ENCODE measurements at places on chromosomes 7 and 10.

GRCh38 chr10:79492256-79492655 is 20.1 kb upstream of the EIF5AL1 start:
- DNase-seq: no peak

DNA sequence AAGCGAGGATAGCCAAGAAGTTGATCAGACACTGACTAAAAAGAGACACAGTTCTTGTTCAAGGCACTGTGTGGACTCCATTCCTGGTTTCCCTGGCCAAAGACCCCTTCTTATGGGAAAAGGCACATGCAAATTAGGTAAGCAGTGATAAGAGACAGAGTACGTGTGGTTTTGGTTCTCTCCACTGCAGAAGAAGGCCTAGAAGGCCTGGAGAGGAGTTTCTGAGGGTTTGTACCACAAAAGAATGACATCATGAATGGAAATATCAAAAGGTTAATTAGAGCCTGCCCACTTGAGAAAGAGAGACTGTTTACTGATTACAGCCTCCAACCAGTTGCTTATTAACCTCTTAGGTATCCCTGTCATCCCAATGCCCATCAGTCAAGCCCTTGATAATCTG is 137.5 kb downstream of the ZNF365 start:
- DNase-seq: no peak

- no peak for DNase-seq
Observed at GRCh38 chr7:138716889-138717288, 15.7 kb upstream of the SVOPL start.

- DNase-seq: no peak
Observed at GRCh38 chr10:132907821-132908620, 34.3 kb downstream of the CFAP46 start.

DNA sequence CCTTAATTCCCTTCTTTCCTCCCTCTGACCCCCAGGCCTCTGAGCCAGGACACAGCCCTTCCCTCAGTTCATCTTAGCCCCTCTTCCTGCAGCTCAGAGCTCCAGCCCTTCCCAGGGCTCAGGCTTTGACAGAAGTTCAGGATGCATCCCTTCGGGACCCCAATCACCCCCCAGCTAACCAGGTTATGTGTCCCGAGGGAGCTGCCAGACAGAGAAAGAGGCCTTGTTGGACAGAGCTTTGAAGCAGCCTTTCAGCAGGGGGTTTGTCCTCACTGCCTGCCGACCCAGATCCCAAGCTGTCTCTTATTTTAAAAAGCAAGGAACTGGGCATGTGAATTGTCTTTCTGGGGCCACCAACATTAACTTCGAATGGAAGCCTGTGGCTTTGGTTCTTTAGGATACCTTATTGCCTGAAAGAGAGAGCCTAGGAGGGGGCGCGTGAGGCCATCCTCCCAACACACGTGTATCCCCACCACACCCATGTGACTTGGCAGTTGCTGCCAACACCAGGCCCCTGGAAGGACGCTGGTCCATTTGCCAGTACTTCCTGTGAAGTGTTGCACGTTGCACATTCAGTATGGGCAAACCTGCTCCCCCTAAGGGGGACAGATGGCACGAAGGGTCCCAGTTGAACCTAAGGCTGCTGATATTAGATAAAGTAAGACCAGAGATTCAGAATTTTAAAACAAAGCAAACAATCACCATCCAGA is 858 bp downstream of the CCDC136 start:
- no peak for DNase-seq

GRCh38 chr10:34080485-34081346 is 734.4 kb downstream of the PARD3 start:
- no peak for DNase-seq

DNA sequence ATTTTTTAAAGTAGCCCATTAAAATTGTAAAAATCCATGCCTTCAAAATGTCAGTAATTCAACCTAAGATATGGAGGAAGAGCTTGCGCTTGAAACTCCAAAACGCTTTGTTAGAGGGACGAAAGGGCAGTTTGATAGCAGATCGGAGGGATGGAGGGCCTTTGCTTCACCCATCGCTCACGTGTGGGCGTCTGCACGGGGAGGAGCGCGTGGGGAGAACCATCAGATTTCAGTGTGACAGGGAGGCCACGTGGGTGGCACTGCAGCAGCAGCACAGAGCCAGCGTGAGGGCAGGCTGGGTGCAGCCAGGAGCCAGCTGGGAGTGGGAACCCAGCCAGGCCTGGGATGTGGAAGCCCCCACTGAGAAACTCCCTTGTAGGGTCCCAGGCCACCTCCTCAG is 325.5 kb downstream of the PAXIP1 start:
- DNase-seq: no peak

GRCh38 chr10:44990302-44990655 is 10.4 kb upstream of the ZNF22 start:
- peak; percentile 84 for DNase-seq

- DNase-seq: no peak
Observed at GRCh38 chr10:77685432-77685831, 47.8 kb upstream of the KCNMA1 start.

- no peak for DNase-seq
Observed at GRCh38 chr7:46909601-46910051, 672.3 kb downstream of the TNS3 start.

DNA sequence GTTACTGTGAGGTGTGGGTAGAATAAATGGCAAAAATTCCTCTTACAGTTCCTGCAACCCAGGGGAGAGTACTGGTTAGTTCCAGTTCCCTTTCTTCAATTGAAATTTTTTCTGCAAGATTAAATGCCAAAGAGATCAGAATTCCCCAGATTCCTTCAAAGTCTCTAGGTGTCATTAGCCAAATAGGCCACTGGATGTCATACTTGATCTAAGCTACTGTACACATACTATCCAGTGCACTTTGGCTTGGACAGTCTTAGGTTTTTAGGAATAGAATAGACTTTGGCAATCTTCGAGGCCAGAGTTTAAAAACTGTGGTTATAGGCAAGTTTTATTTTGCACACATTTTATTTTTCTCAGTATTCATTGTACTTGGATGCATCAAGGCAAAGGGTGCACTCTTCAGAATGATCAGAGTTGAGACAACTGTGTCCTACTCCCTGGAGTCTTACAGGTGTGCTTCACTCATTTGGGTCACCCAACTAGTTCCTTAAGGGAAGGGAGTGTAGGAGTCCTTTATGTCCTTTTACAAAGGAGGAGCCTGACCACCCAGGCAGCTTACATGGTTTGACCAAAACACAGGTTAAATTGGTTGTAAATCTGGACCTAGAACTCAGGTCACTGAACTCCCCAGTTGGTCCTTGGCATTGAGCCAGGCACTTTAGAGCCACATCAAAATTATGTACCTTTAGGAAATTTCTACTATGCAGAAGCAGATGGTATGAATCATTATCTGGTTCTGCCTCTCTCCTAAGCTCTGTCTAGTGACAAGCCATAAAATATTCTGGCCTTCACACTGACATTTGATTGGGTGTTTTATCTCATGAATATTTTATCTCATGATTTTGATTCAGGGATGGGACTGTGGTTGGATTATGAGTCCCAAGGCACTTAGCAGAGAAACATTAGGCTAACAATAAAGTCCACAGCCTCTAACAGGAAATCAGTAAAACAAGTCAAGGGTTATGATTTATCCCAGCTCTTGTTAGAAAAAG is 49.5 kb downstream of the ASAH2B start:
- peak; percentile 75 for DNase-seq

DNA sequence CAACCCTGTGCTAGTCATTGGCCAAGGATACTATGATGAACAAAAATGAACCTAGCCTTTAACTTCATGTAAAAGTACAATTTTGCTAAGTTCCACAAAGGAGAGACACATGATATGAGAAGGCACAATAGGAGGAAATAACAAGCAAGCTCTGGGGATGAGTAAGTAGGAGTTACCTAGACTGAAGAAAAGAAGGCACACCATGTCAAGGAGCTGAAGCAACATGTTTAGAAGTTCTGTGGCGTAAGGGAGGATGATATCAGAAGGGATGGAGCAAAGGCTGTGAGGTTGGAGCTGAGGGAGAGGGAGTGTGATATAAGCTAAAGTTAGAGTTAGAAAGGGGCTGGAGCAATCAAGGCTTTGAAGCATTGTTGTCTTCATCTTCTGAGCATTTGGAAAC is 25.6 kb downstream of the KIFBP start:
- no peak for DNase-seq

DNA sequence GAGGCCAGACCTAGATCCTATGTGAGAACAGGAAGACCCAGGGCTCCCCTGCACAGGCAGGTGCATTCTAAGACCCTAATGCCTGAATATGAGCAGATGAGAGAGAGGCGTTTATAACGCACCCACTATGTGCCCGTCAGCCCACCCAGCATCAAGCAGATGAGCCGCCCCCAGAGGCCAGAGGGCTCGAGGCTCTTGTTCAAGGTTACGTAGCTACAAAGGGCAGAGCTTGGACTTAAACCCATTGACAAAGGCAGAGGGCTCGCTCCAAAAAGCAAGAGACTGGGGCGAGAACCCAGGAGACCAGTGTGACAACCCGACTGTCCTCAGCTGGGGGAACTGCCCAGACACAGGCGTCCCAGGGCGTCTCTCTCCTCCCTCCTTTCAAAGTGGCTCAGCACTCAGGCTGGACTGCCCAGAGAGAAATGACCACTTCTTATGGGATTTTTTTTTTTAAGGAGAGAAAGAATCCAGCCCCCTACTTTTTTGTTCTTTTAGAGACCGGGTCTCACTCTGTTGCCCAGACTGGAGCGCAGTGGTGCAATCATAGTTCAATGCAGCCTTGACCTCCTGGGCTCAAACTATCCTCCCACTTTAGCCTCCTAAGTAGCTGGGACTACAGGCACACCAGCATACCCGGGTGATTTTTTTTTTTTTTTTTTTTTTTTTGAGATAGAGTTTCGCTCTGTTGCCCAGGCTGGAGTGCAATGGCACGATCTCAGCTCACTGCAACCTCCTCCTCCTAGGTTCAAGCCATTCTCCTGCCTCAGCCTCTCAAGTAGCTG is 40.1 kb downstream of the TNRC18 start:
- no peak for DNase-seq

DNA sequence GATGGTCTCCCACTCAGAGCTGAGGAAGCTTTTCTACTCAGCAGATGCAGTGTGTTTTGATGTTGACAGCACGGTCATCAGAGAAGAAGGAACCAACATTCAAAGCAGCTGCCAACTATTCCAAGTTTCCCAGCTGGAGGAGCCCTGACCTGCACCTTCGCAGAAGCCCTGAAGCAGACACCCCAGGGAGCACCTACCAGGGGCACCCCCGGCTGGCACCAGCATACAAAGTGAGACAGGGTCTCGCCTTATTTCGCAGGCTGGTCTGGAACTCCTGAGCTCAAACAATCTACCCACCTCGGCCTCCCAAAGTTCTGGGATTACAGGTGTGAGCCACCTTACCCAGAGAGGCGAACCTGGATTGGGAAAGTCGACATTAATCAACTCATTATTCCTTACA is 68.6 kb downstream of the KMT2C start:
- no peak for DNase-seq

DNA sequence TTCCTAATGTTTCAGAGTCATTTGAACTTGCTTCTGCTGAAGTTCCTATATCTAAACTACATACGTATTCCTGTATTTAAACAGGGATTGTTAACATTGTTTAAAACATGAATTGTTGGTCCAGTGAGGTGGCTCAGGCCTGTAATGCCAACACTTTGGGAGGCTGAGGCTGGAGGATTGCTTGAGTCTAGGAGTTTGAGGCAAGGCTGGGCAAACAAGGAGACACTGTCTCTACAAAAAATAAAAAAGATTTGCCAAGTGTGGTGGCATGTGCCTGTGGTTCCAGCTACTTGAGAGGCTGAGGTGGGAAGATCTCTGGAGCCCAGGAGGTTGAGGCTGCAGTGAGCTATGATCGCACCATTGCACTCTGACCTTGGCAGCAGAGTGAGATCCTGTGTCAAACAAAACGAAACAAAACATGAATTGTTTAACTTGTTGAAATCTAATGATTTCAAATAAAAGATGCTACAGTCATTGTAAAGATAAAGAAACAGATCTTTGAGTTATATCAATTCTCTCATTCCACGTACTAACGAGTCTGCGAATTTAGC is 809.4 kb downstream of the TYW1 start:
- DNase-seq: no peak

GRCh38 chr10:17147884-17148489 is 18.4 kb upstream of the CUBN start:
- no peak for DNase-seq

DNA sequence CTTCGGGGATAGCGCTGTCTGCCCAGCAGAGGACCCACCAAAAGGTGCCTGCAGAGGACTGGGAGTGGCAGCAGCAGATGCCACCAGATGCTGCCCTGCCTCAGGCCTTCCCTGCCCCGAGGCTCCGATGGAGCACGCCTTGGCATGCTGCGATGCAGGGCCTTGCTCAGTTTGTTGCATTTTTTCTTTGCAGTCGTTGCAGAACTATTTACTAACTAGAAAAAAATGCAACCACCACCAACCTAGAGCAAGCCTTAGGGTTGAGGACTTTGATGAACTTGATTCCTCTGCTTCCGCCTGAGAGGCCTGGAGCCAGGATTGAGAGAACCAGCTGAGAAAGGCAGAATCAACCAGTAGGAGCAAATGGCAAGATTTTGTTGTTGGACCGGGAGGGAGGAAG is 585.6 kb upstream of the MKI67 start:
- DNase-seq: no peak

DNA sequence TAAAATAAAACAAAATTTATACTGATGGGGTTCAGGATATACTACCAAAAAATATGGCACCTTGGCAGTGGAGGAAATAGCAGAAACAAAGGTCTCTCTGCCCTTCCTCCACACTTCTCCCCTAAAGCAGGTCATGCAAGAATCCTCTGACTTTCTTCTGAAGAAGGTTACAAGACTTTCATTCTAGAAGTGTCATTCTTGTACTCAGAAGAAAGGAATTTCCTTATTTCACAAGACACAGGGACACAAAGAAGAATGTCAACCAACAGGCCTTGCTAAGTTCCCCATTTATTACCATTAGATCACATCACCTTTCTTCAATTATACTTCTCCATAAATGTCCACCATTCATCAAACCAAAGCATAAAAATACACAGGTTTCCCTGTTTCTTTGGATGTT is 470.2 kb downstream of the PAXIP1 start:
- DNase-seq: no peak

- DNase-seq: peak; percentile 46
Observed at GRCh38 chr7:130272381-130273080, 5.9 kb downstream of the CPA2 start.

DNA sequence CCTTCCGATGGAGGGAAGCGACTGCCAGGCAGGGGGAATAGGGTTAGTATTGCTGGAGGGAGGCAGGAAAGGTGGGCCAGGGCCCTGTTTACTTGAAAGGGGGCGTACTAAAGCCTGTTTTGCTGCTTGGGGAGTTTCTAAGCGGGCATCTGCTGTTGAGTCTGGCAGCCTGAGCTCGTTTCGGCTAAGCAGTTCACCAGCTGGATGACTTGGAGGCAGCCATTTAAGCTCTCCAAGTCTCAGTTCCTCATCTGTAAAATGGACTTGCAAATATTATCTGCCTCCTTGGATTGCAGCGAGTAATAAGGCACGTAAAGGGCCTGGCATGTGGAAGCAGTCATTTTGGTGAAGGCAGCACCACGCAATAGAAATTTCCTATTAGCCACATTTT is 44.0 kb downstream of the LDB3 start:
- DNase-seq: peak; percentile 57

- no peak for DNase-seq
Observed at GRCh38 chr7:7867846-7868571, 100.6 kb upstream of the GLCCI1 start.

GRCh38 chr7:37352251-37352880 is 96.3 kb downstream of the ELMO1 start:
- no peak for DNase-seq
